ENCODE measurements at places on chromosomes 11 and 22.

DNA sequence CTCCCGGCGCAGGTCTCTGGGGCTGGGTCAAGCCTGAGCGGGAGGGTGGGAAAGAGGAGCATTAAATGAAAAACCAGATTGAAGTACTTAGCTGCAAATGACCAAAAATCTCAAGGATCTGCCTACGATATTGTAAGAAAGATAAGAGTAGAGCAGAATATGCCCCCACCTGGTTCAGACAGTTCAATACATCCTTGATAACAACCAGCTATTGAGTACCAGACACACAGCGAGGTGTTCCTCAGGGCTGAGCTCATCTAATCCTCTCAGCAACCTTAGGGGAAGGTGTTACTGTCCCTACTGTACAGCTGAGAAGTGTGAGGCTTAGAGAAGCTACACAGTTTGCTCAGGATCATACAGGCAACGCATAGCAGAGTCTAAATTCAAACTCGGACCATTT lies 27.4 kb upstream of the HMGXB4 start:
- DNase-seq, result no peak

DNA sequence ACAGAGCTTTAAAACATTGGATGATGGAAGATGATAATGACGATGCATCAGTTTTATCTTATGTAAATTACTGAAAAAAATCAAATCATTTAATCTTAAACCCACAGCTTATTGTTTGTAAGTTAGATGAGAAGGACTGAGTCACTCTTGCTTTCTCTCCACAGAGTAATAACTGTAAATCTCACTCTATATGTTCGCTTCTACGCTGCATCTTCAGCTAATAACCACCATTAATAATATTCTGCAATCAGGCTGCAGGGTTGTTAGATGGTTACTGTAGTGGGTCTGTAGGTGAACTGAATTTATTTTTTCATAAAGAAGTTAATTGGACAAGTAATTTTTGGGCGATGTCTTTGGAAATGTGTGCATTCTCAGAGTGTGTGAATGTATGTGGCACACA lies 260.0 kb downstream of the FAT3 start:
- DNase-seq, result no peak

- peak; percentile 46 for DNase-seq
Observed at GRCh38 chr22:50529897-50530579, at the start of gene TYMP. Gene TYMP, minus strand, starts transcription at chr22:50530012. Its CDS starts 303 bp downstream, at chr22:50529709.

DNA sequence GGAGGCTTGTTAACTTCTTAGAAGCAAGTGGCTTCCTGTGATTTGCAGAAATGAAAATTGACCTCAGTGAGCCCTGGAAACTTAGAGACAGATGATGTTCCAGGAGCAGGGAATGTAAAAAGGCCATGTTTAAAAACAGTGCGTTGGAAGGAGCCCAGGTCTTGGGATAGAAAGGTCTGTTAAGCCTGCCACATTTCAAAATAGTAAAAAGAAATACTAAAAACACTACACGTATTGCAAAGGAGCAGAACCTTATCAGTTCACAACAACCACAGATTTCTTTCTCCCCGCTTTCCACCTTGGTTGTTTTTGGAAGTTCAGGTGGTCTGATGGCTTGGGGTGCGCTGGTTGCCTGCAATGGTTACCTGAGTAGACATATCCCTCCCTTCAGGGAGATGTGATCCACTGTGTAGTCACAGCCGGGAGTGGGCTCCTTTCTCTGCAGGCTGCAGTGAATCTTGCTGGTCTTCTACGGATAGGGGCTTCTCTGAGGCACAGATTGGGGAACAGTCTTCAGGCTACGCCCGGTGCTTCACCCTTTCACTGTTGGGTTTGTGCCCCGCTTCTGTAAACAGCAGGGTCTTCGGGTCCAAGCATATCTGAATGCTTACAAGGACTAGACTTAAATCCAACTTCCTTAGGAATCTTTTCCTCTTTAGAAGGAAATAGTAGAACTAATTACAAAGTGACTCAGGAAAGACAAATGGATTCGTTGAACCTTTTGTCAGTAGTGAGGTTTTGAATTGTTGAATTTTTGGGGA lies 1.9 kb downstream of the TEAD1 start:
- no peak for DNase-seq

DNA sequence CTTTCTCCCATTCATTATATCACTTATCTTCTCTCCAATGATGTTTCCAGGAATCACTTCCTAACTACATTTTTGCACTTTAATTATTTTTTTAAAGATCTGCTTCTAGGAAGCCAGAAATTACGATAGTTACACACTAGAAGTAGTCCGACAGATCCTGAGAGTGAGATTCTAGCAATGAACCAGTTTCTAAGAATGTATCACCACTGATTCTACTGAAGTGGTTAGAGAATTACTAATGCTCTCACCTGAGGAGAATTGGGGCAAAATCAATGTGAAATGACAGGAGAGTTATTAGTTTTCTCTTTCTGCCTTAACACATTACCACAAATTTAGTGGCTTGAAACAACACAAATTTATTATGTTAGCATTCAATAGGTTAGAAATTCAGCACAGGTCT lies 241.2 kb downstream of the CASP12 start:
- DNase-seq, result no peak

- no peak for DNase-seq
Observed at GRCh38 chr11:115425816-115426215, 78.4 kb downstream of the CADM1 start.

Data from AG09309 (cell line).